ENCODE measurements at places on chromosomes 7 and 10. TPM values are rescaled to one million over a fixed set of nuclear protein-coding genes. Genes with fewer than 3 reads are reported as not detected.

- no peak for DNase-seq
These were observed 170.0 kb upstream of the MKLN1 start for GRCh38 chr7:131157530-131158243.

DNA sequence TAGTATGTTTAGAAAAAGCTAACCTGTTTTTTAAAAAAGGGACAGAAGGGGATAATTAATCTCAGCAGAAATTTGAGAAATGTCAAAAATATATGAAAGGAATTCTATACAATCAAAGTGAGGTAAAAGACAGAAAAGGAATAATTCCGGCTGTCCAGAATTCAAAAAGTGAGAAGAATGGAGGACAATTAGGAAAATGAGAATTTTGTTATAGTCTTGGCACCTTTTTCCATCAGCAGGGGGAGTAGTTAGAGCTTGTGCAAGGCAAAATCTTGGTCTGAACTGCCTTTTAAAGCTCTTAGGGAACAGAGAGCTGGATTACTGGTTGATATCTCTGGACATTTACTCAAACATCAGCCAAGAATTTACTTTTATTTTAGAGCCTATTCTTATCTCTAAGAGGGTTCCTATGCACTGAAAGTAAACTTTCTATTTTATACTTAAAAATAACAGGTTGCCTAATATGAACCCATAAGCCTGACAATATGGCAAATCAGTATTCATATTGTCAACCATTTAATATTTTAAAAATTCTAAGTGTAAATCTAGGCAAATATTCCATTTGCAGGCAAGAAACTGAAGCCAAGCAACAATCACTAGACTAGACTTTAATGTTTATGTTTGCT, 185.6 kb downstream of the ANK3 start:
- DNase-seq: no peak

GRCh38 chr10:6202098-6202683, 541 bp upstream of the PFKFB3 start:
- peak; percentile 54 for DNase-seq

- no peak for DNase-seq
These were observed 242.6 kb downstream of the MAD1L1 start for GRCh38 chr7:1990001-1990670.

- DNase-seq: no peak
These were observed 8.2 kb downstream of the NT5C3A start for GRCh38 chr7:33054261-33054964.

DNA sequence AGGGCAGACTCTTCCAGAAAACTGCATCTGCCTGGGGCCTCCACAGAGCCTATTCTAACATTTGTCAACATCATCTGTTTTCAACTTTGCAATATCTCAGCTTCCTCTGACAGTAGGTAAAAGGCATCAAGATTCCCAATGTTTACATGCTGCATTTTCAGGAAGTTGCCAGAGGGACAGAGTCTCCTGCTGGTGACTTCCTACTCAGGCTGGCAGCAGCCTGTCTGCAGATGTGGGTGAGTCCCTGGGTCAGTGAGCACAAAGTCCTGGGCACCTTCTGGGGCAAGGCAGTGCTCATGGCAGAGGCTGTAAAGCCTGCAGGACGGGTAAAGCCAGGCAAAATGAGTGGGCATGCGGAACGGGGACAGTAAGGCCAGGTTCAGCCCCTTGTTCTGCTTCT, 69.4 kb downstream of the EBF3 start:
- DNase-seq: no peak

The FAM171A1 gene
- 53.5 TPM for total RNA-seq

GRCh38 chr10:84026821-84027257, 112.5 kb upstream of the GHITM start:
- no peak for DNase-seq

The A1CF gene
- 66.0 TPM for total RNA-seq
